GM10248 (cell line): ENCODE measurements at places on chromosomes 16 and 17.

DNA sequence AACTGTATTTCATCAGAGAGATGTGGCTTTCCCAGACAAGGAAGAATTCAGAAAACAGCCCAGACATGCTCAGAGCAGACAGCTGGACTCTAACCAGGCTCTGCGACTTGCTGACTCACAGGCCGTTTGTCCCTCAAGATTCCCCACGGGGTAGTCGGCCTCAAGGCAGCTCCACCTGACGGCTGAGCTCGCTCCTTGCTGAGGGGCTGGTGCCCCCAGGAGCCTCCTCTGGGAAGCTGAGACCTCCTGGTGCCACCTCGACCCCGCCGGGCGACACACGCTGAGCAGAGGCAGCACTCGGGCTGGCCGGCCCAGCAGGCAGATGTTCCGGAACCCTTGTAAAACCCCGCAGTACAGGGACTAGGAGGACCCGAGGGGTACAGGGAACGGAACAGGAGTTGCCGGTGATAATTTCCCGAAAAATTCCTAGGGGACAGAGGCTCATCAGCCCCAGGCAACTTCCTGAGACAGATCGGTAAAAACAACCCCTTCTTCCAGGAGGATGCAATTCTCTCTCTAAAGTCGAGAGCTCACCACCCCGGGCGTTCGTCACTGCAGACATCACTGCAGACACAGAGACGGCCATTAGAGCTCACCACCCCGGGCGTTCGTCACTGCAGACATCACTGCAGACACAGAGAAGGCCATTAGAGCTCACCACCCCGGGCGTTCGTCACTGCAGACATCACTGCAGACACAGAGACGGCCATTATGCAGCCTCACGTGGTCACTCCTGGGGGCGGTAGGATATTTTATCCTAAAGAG, 19.9 kb downstream of the RPH3AL start:
- DNase-seq = no peak

- no peak for DNase-seq
Observed at GRCh38 chr16:11536104-11536866, 50.4 kb downstream of the LITAF start.

DNA sequence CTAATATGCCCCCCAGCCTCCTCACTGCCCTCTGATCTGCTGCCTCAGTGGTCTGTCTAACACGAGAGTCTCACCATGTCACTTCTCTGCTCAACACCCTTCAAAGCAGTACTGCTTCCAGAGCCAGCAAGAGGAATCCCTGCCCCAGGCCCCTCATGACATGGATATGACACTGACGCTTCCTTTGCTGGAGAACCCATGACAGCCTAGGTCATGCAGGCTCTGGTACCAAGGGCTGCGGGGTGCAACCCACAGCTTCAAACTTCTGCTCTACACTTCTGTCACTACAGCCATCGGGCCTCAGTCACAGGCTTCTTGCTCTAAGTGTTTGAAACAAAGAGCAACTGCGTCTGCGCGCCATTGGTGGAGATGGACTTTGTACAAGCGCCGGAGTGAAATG, 32.6 kb upstream of the DLX4 start:
- no peak for DNase-seq

DNA sequence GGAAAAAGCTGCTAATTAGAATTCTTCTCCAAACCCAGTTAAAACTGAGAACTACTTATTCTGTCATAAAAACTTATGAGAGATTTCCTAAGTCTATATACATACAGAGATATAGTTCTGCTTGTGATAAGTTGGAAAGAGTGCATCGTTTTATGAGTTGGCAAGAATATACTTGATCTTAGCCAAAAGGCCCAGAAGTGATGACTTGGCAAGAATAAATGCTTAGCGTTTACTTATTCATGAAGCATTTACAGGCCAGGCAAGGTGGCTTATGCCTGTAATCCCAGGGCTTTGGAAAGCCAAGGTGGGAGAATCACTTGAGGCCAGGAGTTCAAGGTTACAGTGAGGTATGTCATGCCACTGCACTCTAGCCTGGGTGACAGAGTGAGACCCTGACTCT, 81.7 kb downstream of the CYB561 start:
- DNase-seq = no peak

GRCh38 chr17:9802294-9802693, 10.9 kb upstream of the DHRS7C start:
- no peak for DNase-seq

DNA sequence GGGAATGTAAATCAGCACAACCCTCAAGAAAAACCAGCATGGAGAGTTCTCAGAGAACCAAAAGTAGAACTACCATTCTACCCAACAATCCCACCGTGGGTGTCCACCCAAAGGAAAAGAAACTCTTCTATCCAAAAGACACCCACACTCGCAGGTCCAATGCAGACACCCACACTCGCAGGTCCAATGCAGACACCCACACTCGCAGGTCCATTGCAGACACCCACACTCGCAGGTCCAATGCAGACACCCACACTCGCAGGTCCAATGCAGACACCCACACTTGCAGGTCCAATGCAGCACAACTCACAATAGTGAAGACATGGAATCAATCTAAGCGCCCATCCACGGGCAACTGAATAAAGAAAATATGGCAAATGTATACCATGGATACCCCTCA, 77.0 kb upstream of the RPH3AL start:
- no peak for DNase-seq

- no peak for DNase-seq
Observed at GRCh38 chr16:70475054-70475871, 20.9 kb downstream of the FCSK start.

- DNase-seq = no peak
Observed at GRCh38 chr16:24610416-24610755, 71.0 kb downstream of the RBBP6 start.

GRCh38 chr16:86288716-86289294, 221.5 kb upstream of the FOXF1 start:
- DNase-seq = no peak

DNA sequence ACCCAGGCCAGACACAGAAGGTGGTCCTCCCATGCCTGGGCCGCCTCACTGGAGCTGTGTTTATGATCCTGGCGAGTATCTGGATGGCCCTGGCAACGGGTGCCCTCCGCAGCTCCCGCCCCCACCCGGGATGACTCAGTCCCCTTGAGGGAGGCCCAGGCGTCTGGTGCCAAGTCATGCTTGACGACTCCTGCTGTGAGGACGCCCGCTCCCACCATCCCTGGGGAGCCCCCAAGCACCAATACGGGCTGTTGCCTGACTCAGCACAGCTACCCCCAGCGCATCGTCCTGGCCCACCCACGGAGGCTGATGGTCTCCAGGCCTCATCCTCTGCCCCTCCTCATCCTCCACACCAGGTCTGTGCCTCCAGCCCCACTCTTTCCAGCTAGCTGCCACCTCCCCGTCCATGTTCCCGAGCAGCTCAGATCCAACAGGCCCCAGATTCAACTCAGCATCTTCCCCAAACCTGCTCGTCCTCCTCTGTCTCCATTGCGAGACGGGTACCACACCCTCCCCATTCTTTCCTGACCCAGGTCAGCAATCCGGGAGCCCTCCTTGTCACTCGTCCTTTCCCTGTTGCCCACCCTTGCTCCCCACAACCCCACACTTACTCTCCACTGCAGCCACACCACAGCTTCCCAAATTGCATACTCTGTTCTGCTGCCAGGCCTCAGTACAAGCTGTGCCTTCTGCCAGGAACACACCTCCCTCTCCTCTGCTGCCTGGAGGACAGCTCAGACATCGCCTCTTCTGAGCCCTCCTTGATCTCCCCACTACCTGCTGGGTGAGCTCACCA, 2.6 kb downstream of the CAMKK1 start:
- no peak for DNase-seq

GRCh38 chr16:74605746-74606520, 981 bp downstream of the GLG1 start:
- DNase-seq = no peak

DNA sequence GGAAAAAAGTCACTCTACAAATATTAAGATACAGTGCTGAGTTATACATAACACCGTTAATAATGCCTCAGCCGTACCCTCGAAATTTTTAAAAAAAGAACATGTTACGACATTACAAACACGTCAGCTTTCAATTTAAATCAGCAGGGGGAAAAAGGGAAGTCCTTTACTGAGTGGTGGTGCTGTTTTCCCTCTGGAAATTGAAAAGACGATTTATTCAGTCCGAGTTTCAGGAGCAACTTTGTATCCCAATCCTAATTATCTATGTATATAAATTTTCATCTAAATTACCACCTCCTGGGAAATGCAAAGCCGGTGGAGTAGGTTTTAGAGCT, 1.3 kb downstream of the NETO2 start:
- DNase-seq = peak; percentile 29

DNA sequence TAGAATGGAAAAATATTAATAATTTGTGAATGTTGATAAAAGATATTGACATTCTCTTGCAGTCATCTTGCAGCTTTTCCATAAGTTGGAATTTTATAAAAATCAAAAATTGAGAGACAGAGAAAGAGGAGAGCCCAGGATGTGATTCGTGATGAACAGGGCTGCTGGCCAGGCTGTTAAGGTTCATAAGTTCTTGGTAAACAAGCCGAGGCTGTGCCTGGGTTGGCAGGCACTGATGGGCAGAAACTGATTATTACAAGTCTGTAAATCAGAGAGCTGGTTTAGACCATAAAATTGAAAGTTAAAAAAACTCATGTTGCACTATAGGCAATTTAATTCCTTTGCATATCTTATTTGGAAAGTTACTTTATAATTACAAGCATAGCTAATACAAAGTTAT, 533.7 kb downstream of the HAPSTR1 start:
- DNase-seq = no peak

GRCh38 chr17:49624896-49625295, 49.2 kb downstream of the NXPH3 start:
- no peak for DNase-seq

DNA sequence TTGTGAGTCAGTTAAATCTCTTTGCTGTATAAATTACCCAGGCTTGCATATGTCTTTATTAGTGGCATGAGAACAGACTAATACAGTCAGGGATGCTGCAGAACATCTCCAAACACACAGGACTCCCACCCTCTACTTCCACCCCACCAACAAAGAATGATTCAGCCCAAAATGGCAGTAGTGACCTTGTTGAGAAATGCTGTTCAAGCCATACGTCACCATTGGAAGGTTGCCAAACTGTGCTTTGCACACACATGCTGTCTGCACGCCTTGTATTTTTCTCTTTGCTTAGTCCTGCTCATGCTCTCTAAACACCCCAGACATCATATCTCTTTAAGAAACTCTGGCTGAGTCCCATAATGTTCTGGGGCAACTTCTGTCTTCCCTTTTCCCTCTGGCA, 589.6 kb downstream of the WWOX start:
- DNase-seq = no peak

DNA sequence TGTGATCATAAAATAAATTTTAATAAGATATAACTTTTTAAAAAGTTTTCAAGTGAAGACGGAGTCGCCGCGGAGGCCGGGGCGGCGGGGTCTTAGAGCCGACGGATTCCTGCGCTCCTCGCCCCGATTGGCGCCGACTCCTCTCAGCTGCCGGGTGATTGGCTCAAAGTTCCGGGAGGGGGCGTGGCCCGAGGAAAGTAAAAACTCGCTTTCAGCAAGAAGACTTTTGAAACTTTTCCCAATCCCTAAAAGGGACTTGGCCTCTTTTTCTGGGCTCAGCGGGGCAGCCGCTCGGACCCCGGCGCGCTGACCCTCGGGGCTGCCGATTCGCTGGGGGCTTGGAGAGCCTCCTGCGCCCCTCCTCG, at the start of gene FOXC2:
TSS of gene FOXC2 (plus strand) at position 229 of the 365 bp plus-strand sequence. CDS start 507 bp downstream, outside the sequence.
- no peak for DNase-seq

DNA sequence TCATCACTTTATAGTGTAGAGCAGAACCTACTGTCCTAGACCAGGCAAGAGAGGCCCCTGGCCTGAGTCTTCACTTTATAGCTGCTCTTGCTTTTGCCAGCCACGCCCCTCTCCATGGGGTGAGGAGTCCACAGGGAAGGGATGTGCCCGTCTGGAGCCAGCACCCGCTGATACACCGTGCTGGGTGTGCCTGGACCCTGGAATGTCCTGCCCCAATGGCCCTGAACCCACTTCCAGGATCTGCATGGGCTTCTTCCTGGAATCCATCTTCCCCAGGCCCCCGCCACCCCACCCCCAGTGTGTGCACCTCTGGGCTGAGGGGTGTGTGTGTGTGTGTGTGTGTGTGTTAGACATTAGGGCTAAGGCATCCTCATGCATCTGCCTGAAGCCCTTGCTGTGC, 44.9 kb downstream of the MEOX1 start:
- no peak for DNase-seq

- DNase-seq = no peak
Observed at GRCh38 chr17:57459286-57459915, 203.1 kb downstream of the MSI2 start.

GRCh38 chr16:85759631-85760419, 8.9 kb upstream of the C16orf74 start:
- DNase-seq = peak; percentile 73

- DNase-seq = no peak
Observed at GRCh38 chr16:21614896-21615295, 15.5 kb downstream of the METTL9 start.

DNA sequence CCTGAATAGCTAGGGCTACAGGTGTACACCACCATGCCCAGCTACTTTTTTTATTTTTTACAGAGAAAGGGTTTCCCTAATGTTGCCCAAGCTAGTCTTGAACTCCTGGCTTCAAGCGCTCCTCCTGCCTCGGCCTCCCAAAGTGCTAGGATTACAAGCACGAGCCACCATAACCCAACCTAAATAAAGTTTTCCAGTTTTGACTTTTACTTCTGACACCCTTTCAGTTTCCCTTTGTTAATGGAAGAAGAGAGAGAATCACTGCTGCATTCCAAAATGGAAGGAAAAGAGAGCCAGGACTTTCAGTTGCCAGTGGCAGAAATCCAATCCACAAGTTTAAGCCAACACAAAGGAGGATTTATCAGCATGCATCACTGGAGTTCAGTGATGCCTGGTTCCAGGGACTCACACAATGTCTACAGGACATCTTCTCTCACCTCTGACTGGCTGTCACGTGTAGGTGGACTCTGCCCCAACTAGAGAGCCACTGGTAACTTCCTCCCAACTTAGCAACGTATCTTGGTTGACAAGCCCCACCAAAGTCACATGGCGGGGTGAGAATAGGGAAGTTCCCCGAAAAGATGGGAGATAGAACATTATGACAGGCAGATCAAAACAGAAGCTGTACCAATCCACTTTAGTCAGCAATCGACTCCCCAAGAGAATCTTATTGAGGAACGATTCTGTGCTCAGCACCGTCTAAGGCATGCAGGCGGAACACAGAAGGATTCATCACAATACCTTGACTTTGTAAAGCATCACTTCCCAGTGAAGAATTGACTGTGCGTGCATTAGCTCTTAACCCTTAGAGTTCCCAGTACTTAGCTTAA, 46.5 kb downstream of the GAS7 start:
- DNase-seq = peak; percentile 37

GRCh38 chr17:36197387-36197703, 787 bp upstream of the CCL3L1 start:
- DNase-seq = no peak

DNA sequence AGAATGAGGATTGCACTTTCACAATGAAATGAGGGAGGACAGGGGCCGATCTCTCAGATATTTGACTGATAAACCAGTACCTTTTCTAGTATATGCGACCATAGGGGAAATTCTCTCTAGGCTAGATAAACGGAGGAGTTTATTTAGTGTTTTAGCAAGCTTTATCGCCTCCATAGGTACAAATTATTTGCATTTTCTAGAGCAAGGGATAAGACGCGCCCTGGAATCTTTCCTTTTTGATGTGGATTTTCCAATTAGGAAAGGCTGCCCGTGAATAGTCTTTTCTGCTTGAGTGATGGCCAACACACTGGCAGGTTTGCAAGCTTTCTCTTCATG, 351 bp upstream of the GDPD1 start:
- no peak for DNase-seq

- DNase-seq = no peak
Observed at GRCh38 chr17:8837563-8838075, 29.9 kb downstream of the PIK3R6 start.
